Activated CD8-positive, alpha-beta memory T cell treated with anti-CD3 and anti-CD28 coated beads, Interleukin-2, amount 10 ng/mL, durations not matched to agents 7 days and 5 days (primary cell): ENCODE measurements at places on chromosomes 5 and 9.
A peak's percentile ranks its signal among the peaks of the same experiment; 100 is the strongest.

DNA sequence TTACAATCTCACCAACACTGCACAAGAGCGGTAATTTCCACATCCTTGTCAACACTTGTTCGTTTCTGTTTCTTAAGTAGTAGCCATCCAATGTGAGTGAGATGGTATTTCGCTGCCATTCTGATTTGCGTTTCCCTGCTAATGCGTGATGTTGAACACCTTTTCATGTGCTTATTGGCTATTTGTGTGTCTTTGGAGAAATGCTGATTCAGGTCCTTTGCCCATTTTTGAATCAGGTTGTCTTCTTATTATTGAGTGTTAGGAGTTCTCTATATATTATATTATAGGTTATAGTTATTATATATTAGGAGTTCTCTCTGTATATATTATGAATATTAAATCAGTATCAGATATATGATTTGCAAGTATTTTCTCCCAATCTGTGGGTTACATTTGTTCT lies 59.9 kb upstream of the IRX4 start:
- no peak for DNase-seq

GRCh38 chr9:110640736-110641135 lies 27.9 kb upstream of the MUSK start:
- DNase-seq: no peak

DNA sequence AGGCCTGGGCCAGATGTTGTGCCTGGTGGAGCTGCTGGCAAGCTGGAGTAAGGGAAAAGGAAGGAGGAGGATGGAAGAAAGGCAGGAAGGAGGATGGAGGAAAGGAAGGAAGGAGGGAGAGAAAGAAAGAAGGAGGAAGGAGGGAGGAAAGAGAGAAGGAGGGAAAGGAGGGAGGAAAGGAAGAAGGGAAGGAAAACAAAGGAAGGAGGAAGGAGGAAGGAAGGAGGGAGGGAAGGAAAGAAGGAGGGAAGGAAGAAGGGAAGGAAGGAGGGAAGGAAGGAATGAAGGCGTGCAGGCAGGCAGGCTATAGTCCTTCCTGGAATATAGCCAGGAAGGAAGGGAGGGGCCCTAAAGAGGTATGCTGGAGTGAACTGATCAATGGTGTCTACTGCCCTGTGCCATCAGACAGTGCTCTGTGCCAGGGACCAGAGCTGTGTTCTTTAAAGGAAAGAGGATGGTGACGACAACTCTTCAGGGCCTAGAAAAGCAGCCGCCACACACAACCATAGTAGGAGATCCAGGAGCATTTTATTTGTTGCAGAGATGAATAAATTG lies 61.4 kb upstream of the UBTD2 start:
- DNase-seq: no peak

DNA sequence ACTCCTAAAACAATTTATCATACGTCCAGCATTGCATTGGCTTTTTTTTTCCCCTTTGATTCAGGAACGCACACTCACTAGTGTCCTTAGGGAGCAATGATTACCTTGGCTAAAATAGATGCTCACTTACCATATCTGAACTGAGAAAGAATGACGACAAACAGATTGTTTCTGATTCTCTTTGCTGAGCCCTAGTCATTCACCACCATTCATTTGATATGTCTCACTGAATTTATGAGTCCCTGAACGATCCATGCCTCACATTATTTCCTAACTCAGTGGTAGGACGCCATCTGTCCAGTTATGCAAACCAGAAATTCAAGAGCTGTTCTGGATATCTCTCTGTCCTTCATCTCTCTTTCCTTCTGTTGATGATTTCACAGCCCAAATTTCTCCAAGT lies 39.3 kb upstream of the DAB2 start:
- DNase-seq: no peak

DNA sequence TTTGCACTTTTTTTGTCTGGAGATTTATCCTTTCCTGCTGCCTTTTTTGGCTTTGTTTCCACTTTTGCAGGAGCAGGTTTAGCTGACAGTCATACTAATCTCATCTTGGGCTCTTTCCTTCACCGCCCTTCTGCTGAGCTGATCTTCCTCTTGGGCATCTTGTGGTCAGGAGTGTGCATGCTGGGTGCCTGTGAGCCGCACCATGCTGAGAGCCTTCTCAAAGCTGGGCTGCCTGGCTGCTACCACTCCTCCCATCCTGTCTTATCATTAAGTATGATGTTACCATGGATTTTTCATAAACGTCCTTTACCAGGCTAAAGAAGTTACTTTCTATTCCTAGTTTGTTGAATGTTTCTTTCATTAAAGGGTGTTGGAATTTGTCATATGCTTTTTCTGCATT lies 49.5 kb upstream of the MCCC2 start:
- no peak for DNase-seq

- DNase-seq: no peak
Measured at GRCh38 chr9:135815413-135815812, 91.9 kb downstream of the CAMSAP1 start.

DNA sequence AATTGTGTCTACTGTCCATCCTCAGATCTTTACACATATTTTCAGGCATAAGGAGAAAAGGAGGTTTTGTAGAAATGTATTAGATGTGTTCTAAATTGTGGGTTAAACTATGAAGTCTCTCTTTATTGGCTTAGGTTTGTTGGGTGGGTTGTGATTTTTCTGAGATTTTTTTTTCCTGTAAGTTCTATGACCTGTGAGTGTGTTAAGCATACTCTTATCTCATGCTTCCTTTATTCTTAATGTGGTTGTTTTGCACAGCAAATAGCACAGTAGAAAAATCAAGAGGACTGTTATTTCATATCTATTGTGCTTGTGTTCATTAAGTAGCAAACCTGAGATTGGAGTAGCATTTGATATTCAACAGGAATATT lies 23.3 kb downstream of the NR2F1 start:
- no peak for DNase-seq

GRCh38 chr9:26219961-26220360 lies 541.7 kb upstream of the TUSC1 start:
- DNase-seq: no peak

GRCh38 chr5:174732036-174733020 lies 7.9 kb downstream of the MSX2 start:
- no peak for DNase-seq

- DNase-seq: no peak
Measured at GRCh38 chr9:124761710-124762109, 9.4 kb downstream of the NR6A1 start.

- DNase-seq: no peak
Measured at GRCh38 chr5:112264151-112264550, 154.9 kb downstream of the EPB41L4A start.

- no peak for DNase-seq
Measured at GRCh38 chr9:13513286-13513685, 233.8 kb upstream of the MPDZ start.

DNA sequence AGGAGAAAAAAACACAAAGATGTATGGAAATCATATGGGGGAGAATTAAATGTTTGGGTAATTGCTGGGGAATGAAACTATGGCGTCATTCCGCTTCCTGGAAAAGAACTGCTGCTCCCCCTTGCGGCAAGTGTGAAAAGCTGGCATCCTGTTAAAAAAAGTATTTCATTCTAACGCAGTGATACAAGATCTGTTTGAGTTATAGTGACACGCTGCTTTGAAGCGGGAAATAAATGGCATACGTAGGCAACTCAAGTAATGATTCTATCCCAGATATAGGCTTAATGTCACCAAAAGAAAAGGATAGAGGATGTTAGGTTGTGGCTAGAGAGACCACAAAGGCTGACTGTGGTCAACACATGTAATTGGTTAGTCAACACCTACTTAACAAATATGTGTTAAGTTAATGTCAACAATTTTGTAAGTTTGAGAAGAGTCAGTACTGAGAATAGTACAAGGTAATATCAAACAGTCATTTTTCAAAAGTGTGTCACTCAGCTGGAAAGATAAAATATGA lies 70.2 kb upstream of the ALDH1A1 start:
- peak; percentile 56 for DNase-seq

- no peak for DNase-seq
Measured at GRCh38 chr5:93579692-93580062, 1.3 kb downstream of the NR2F1-AS1 start.

DNA sequence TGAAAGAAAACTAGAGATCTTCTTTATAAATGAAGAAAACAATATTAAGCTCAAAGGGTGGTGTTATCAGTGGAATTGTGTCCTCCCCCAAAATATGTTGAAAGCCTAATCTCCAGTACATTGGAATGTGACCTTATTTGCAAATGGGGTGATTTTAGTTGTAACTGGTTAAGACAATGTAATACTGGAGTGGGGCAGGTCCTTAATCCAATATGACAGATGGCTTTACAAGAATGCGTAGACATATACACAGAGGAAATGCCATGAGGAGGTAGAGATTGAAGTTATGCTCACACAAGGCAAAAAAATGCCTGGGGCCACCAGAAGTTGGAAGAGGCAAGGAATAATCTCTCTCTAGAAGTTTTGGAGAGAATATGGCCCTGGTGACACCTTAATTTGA lies 13.7 kb upstream of the TRIM32 start:
- DNase-seq: no peak

GRCh38 chr9:20325008-20325407 lies 297.3 kb downstream of the MLLT3 start:
- DNase-seq: no peak

GRCh38 chr5:168209997-168210396 lies 81.4 kb upstream of the WWC1 start:
- DNase-seq: no peak

DNA sequence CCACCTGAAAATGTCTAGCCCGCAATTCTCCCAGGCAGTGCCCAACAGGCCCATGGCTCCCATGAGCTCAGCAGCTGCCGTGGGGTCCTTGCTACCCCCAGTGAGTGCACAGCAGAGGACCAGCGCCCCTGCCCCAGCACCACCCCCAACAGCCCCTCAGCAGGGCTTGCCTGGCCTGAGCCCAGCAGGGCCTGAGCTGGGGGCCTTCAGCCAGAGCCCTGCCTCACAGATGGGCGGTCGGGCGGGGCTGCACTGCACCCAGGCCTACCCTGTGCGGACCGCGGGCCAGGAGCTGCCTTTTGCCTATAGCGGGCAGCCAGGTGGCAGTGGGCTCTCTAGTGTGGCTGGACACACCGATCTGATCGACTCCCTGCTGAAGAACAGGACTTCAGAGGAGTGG lies 19.3 kb upstream of the LTC4S start:
- DNase-seq: no peak

- no peak for DNase-seq
Measured at GRCh38 chr5:150144246-150144801, 11.3 kb downstream of the PDGFRB start.

GRCh38 chr5:38554861-38555260 lies 1.6 kb downstream of the LIFR start:
- no peak for DNase-seq

GRCh38 chr9:105154723-105155191 lies 89.7 kb upstream of the SLC44A1 start:
- DNase-seq: no peak

DNA sequence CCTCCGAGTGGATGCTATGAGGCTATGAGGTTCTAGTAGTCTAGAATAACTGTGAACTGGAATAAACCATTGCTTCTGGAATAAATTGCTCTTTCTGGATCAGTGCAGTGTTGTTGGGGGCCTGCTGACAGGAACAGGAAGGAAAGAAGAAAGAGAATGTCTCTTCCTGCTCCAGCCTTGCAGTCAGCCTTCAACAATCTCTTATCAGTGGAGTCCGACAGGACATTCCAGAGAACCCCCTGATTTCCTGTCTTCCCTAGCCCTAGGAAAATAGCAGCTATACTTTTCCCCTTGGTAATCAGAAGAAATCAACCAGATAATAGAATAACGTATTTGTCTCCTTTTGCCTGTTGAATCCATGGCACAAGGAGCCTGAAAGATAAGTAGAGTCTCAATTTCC lies 55.4 kb downstream of the WDR36 start:
- DNase-seq: no peak

DNA sequence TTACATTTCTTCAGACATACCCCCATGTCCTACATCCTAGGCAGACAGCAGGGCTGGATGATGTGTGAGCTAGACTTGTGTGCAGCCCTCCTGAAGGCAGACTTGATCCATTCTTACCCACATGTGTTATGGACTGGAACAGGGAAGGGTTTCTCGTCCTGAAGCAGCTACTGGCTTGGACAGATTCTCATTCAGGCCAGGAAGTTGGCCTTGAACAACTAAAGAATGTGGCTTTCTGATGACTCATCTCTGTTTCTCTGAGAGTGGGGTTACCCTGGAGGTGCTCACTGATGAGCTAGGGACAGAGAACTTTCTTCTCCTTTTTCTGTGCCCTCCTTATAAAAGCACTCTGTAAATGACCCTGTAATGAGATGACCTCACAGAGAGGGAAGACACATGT lies 246.5 kb downstream of the PCSK5 start:
- no peak for DNase-seq

DNA sequence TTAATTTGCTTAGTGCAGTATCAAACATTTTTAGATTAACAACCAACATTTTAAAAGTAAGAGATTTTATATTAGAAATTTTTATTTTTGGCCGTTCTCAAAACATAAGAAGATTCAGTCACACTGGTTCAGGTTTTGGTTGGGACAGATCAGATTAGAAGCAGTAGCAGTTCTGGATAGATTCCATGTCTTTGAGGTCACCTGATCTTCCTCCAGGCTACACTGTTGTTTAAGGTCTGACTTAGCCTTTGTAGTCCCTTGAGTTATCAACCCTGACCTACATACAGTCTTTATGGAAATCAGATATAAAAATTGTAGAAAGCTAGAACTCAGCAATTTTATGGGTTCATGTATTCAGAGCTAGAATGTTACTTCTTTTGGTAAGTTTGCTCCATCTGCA lies 910.0 kb upstream of the WWC1 start:
- no peak for DNase-seq

DNA sequence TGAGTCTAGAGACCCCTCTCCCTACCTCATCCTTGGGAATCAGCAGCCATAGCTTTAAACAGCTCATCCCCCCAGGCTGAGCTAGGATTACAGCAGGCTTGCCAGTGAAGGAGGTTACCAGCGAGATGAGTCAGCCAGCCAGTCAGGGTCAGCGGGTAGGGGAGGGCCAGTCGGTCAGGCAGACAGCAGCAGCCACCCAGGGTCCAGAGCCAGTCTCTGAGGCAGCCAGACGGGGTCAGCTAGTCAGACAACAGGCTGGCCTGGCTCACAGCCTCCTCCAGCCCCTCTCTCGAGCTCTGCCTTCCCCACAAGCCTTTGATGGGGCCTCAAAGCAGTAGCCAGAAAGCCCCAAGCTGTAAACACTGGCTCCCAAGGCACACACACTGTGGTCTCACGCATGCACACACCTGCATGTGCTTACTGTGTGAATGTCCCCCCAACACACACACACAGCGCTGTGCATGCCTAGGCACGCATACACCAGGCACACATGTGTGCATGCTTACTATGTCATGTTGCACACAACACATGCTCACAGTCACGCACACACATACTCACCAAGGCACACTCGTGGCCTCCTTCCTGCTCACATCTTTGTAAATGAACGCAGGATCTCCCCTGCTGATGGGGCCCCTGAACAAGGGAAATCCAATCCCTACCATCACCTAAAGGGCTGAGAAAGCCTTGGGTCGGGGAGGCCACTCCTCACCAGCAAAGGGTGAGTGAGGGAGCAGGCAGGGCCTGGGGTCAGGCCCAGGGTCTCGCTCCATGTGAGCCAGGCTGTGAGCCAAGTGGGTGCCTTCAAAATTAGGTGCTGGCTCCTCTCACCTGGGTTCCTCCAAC lies 28.2 kb upstream of the CPLX2 start:
- no peak for DNase-seq
